ENCODE measurements at places on chromosomes 7 and 10.

- no peak for DNase-seq
Measured at GRCh38 chr7:135522509-135522908, 12.6 kb upstream of the CNOT4 start.

DNA sequence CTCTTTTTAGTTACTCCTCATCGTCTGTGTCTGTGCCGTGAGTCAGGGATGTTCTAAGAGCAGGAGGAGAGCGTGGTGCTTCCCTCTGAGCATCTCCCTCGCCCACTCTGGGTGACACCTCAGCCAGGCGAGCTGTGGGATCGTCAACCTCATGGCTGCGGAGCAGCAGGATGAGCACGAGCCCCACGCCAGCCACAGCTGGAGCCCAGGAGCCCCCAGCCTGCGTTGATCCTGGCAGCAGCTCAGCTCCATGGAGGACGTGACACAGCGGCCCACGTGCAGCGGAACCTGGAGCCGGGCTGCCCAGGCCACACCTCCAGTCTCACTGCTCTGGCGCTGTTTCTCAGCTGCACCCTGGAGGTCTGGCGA lies 512.0 kb downstream of the PTPRN2 start:
- no peak for DNase-seq

DNA sequence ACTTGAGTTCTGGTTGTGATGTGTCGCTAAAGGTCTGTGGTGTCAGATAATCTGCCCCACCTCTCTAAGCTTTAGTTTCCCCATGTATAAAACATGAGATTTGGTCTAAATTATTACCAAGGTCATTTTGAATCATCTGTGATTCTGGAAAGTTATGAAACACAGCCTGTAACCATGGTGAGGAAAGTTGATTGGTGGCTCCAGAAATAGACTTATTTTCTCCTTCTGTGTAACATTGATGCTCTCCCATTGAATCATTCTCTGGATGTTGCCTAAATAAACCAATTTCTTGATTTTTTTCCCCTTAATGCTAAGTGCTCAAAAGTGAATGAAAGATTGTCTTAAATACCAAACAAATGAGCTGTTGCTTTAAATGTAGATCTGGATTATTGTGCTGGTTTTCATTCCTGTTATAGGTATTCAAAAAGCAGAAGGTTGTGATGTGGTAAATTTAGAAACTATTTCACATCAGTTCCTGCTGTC lies 30.0 kb upstream of the PCGF5 start:
- DNase-seq = no peak

DNA sequence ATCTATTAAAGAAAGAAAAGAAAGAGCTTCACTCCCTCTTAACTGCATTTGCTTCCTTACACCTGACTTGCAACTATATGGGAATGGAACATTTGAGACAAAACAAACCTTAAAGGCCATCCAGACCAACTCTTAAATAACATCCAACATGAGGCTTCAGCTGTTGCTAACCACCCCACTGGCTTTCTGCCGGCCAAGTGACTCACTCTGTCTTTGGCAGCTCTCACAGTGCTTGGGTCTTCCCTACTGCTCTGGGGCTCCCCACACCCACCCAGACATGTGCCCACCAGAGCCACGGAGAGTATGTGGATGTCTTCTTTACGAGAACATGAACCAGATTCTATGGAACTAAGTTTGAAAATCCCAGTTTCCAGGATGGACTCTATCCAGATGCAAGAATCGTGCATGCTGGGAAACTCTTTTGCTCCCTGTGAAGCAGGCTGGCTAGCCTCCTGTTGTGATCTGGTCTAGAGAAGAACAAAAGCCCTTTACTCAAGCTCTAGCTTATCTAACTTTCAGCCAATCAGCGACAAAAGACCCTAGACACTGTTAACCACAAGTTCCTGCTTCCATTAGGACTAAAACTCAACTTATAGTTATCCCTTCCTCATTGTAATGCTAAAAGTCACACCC lies 245.7 kb downstream of the TCERG1L start:
- no peak for DNase-seq

DNA sequence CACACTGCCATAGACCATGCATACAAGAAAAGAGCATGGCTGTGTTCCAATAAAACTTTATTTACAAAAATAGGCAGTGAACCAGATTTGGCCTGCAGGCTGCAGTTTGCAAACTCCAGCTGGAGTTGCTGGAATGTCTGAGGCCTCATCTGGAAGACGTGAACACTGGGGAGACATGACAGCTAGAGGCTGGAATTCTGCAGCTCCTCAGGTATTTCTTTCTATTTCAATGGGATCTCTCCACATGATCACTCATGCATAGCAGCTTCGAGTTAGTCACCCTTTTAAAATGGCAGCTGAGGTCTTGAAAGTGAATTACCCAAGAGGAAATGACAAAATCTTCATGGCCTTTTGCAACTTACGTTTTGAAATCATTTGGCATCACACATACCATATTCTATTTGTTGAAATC lies 52.6 kb upstream of the BET1 start:
- DNase-seq = no peak

DNA sequence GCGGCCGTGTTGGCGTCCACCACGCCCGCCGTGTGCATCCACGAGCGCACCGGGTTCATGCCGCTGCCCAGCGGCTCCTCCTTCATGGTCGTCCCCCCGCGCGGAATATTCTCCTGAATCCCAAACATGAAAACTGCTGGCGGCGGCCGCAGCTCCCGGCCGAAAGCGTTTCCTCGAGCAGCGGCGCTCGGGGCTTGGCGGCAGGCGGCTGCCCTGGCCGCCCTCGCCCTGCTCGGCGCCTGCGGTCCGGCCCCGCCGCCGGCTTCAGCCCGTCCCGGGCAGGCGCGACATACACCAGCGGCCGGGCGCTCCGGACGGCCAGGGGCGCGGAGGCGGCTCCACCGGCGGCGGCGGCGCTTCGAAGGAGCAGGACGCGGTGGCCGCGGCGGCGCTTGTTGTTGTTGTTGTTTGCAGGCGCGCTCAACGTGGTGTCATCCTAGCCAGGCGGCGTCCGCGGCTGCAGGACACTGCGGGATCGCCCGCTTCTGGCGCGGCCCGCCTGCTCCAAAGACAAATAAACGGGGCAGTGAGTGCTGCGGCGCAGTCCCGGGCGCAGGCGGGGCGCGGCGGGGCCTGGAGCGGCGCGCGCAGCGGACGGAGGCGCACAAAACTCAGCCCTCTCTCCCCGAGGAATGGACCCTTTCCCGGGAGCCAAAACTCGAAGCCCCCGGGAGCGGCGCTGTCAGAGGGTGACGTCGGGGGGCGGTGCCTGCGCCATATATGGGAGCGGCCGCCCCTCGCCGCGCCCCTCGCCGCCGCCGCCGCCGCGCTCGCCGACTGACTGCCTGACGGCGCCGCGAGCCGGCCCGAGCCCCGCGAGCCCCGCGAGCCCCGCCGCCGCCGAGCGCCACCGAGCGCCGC lies at the start of gene EBF3:
EBF3 (minus strand) TSS at position 634 of the 861 bp plus-strand sequence; CDS start at position 128, 506 bp downstream.
- DNase-seq = peak; percentile 33

DNA sequence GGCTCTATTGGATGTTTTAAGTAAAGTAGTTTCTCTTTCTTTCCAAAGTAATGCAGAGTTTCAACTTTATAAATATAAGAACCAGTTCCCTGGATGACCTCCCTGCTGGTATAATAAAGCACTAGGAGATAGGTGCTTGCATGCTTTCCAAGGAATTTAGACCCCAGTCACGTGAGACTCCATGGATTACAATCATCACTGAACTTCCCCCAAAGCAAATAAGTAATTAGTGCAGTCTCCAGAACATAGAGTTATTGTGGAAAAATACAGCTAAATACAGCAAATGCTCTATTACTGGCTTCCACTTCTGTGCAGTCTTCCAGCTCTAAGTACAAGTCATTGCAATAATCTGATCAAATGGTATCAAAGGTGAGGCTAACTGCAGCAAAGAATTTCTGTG lies 220.2 kb upstream of the STEAP1 start:
- no peak for DNase-seq

- no peak for DNase-seq
Measured at GRCh38 chr10:17427666-17428350, 26.6 kb downstream of the ST8SIA6 start.

Measured in stimulated activated CD4-positive, alpha-beta T cell treated with anti-CD3 and anti-CD28 coated beads, Interleukin-12 subunit alpha, Interleukin-12 subunit beta, amount 100 ng/mL, for 24 hours (primary cell).